Fibroblast of skin of right quadriceps (primary cell): ENCODE measurements at places on chromosomes 4 and X.

- DNase-seq = no peak
These were observed 122.5 kb downstream of the ARHGAP6 start for GRCh38 chrX:11543249-11543648.

DNA sequence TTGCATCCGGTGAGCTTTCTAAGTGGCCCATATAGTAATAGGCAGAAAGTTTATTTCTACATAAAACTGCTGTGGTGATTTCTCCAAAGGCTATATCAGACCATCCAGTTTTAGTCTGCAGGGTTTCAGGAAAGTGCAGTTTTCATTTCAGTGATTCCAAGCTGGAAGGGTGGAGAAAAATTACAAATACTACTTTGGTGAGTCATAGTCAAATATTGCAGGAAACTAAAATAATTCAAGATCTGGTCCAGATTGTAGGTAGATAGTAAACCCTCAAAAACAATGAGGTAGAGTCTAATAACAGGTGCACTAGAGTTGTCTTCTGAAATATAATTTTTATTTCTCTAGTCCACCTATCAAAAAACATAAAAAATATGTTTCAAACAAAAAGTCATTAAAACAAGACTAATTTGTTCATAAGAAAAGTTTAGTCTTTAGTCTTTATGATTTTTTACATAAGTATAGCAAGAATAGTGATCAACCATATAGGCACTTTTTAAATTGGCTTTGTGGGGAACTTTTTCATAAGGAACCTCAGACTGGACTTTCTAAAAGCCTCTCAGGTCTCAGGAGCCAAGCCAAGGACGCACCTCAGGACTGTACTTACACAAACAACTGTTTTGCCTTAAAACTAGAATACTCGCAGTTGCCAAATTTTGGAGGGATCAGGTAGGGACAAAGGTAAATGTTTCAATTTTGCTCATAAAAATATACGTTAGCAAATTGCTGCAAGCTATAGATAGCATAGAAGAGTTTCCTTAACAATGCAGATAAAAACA lies 101.8 kb upstream of the TLR3 start:
- no peak for DNase-seq

GRCh38 chr4:849478-850175 lies 23.7 kb upstream of the CPLX1 start:
- no peak for DNase-seq

- no peak for DNase-seq
These were observed 71.7 kb downstream of the IRS4 start for GRCh38 chrX:108664701-108665100.

DNA sequence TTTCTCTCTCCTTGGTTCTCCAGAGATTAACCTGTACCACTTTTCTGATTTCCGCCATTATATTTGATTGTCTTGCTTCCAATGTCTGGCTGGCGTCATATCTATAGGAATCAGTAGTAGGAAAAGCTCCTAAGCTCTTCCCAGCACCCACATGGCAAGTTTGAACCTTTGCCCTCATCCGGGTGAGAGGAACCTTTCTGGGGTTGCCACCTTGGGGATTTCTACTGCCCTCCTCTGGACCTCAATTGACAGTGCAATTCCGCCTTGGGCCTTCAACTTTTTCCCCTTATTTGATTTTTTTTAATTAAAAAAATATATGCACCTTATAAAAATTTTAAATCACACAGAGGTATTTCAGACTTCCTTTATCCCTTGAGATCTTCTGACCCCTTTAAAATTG lies 2.0 kb upstream of the CXorf66 start:
- DNase-seq = no peak

DNA sequence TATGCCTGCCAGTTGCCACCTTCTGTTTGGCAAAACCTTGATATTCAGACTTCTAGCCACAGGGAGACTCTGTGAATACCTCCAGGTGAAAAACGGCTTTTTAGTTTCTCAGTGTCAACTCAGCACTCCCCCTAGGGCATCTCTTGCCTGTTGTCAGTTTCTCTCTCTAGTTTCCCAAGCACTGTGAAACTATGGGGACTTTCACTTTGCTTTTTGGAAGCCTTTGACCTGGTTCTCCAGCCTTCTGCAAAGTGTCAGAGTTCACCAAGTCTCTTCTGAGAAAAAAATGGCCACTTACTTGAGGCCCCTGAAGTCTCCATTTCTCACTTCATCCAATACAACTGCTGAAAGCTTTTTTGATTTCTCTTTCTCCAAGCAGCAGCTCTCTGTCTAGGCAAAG lies 521.5 kb downstream of the INPP4B start:
- DNase-seq = no peak

- DNase-seq = no peak
These were observed 19.1 kb upstream of the HSFX4 start for GRCh38 chrX:149910178-149910695.

DNA sequence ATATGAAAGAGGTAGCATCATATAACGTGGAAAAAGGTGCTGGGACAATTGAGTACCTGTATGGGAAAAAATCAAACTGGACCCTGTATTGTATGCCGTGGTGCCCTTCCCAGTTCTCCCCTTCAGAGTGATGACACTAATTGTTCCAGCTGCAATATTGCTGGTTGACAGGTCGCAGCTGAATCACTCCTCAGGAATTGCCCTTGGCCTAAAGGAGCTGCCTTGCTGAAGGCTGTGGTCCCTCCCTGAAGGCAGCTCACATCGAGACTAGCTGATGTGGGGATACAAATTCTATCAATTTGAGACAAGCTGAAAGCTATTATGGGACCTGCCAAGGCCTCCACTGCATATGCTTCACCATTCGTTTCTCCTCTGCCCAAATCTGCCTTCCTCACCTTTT lies 39.3 kb upstream of the CXCL8 start:
- DNase-seq = no peak

DNA sequence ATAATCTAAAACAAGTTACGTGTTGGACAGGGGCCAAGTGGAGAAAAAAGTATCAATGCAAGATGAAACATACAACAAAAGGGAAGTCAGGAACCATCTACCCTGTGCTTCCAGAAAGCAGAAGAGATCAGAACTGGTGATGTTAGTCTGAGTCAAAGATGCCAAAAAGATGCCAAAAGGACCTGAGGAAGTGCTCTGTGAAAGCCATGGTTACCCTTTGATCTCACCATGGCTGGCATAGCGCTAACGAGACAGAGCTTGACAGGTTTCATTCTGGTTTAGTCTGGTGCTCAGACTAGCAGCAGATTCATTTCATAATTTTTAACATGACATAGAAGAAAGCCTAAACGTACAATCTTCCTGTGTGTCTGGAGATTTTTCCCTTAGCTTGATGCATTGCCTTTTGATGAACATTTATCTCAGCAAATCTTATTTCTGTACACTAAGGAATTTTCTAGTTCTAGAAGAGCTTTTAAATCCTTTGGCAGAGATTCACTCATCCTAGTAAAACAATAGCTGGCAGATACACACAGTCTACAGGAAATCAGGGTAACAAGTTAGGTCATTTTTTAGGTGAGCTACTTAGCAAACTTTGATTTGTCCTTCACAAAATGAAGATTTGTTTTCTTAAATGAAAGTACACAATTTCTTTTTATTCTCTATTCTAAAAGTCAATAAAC lies 87.7 kb downstream of the COL25A1 start:
- no peak for DNase-seq

DNA sequence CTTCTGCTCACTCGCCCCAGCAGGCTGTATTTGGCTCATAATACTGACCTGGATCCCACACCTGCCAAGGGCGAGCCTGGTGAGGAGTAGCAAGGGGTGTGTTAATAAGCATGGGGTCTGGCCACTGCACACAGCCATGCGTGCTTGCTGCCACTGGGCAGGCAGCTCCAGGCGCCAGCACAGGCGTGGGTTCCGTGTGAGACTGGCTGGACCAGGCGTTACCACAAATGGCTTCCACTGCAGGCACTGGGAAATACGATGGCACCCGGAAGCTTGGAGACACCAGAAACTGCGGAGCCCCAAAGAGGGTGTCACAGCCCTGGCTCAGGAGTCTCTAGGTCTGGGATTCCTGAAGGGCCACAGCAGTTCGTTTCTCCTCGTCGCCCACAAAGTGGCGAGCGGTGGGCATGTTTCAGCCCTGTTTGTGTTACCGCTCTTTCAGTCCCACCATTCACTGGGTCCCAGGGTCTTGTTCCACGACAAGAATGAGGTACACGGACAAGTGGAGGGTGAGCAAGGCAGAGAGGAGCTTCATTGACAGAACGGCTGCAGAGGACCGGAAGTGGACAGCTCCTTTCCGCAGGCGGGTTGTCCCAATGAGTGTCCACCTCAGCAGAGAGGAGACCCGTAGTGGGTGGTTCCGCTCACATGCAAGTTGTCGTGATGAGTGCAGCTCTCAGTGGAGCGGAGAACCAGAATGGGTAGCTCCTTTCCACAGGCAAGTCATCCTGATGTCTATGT lies 428.9 kb downstream of the EPHA5 start:
- no peak for DNase-seq
